ENCODE measurements at places on chromosomes 2 and 18.

DNA sequence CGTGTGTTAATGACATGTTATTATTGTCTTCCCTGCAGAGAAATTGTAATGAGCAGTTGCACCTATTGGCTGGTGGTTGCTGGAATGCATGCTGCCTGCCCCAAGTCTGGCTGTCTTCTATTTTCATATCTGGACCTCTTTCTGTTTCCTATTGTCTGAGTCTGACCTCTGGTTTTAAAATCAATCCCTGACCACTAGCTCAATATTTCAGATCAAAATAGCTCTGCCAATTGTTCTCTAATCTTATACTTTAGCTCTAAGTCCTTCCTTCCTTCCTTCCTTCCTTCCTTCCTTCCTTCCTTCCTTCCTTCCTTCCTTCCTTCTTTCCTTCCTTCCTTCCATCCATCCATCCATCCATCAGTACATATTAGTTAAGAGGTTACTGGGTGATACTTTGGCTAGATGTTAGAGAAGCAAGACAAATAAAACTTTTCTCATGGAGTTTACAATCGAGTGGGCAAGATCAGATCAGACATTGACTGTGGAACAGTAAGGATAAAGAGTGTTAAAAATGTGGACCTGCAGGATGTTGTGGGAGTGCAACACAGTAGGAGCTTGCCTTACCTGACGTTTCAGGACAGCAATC is 417.1 kb downstream of the SOCS6 start:
- no peak for DNase-seq

GRCh38 chr2:213723041-213723560 is 438.8 kb downstream of the SPAG16 start:
- DNase-seq: no peak

DNA sequence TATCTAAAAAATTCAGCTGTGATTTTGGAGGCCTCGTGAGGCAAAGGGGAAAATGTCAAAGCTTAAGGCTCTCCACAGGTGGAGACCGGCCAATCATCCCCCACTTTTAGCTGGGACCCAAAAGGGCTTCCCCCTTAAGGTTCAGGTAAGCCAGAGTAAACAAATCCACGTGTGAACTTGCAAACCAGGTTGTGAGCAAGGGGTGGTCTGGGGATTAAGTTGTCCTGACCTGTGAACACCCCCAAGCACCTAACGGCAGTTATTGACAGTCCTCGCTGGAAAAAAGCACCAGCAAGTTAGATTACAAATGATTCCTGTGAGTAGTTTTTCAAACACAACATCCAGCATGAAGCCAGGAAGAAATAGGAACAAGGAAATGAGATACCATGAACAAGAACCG is 42.9 kb downstream of the MYO7B start:
- no peak for DNase-seq

DNA sequence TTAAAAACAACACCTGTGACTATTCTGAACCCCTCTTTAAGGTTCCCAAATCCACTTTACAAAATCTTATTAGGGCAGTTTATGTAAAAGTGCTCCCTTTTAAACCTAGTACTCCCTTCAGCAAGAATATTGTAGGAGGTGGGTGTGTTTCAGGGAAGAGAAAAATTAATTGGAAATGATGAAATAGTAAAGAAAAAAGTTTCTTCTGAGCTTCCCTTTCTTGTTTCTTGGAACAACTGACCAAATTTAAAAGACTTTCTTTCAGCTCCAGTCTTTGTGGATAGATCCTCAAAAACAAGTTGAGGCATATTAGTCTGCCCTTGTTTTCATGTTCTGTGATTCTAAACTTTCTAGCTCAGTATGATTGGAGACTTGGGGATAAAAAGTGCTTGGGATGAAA is 3.0 kb downstream of the VWA3B start:
- DNase-seq: no peak

DNA sequence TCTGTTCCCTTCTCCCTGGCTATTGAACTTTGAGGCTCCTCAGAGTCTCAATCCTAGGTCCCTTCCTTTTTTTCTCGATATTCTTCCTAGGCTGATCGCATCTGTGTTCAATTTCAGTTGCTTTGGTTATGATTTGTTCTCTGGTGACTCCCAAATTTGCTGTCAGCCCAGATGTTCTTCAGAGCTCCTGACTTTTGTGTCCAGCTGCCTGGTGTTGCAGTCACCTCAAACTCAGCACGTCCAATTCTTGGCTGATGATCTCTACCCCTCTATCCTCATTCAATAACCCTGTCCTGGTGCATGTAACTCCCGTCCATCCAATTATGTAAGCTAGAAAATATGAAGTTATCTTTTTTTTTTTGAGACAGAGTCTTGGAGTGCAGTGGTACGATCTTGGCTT is 31.4 kb downstream of the DIS3L2 start:
- DNase-seq: no peak

Data from NCI-H774 (cell line).